ENCODE measurements at places on chromosomes 11 and 22. TPM values are rescaled to one million over a fixed set of nuclear protein-coding genes. Genes with fewer than 3 reads are reported as not detected.

SAA4 gene
- not detected for total RNA-seq

XKR3 gene
- total RNA-seq, result not detected

GRCh38 chr22:37628830-37629229 lies 10.6 kb upstream of the SH3BP1 start:
- H3K27me3 ChIP-seq, result no peaks in the 10 kb centered on the region
- H3K36me3 ChIP-seq, result no peaks in the 10 kb centered on the region
- H3K4me3 ChIP-seq, result no peak overlapping the region
- no peak for DNase-seq
- H3K27ac ChIP-seq, result no peak overlapping the region

TLCD5 gene
- total RNA-seq, result 9.3 TPM

DNA sequence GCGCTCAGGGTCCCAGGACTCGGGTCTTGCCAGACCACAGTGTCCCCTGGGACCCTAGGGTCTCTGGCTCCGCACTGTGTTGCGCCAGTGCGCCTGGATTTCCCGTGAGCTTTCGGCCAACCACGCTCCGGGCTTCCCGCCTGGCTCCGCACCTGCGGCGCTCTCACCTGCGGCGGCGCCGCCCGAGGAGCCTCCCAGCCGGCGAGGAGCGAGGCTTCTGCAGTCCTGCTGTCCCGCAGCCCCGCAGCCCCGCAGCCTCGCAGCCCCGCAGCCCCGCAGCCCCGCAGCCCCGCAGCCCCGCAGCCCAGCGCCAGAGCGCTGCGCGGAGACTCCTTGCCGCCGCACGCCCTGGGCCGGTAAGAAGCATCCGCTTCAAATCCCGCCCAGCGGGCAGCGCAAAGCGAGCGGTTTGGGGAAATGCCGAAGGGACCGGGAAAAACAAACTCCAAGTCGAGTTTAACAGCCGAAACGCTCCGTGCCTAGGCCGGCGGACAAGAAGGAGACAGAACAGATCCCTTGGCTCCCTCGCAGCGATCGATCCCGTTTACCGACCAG lies 939 bp downstream of the ALX4 start:
- H3K36me3 ChIP-seq, result no peaks in the 10 kb centered on the region
- peak overlapping the region; percentile 33 for H3K4me3 ChIP-seq
- H3K27ac ChIP-seq, result no peak overlapping the region
- H3K27me3 ChIP-seq, result peaks cover 94% of the 10 kb centered on the region
- H3K4me1 ChIP-seq, result peaks cover 6% of the 10 kb centered on the region

DNA sequence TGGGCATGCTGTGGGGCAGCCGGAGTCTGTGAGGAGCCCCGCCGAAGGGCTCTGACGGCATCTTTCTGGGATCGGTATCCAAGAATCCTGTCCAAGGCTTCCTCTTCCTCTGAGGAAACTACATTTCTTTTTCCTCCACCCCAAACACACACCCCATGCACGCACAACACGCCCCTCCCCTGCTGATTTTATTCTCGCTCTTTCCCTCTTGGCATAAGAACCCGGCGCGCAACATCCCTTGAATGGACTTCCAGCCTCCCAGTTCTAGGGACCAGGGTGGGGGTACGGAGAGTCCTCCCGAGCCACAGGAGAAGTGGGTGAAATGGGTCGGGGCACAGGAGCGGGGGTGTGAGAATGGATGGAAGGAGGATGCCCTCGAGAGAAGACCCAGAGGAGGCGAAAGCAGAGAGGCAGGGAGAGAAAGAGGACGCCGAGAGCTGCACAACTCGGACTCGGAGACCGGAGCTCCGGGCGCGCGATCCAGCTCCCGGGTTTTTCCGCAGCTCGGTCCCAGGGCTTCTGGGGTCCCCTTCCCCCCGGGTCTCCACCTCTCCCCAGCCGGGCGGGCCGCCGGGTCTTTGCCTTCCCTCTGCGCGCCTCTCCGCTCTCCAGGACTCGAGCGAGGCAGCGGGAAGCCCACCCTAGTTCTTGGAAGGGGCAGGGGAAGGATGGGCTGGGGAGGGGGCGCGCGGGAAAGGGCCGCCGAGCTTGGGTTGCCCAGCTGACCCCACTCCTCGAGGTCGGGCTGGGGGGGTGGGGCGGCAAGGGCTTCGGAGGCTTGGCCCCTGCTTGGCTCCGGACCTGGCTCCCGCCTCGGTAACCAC lies 1.5 kb upstream of the LARGE1 start:
- H3K27ac ChIP-seq, result no peak overlapping the region
- peaks cover 8% of the 10 kb centered on the region for H3K4me1 ChIP-seq
- peaks cover 9% of the 10 kb centered on the region for H3K27me3 ChIP-seq
- peak; percentile 60 for DNase-seq
- H3K4me3 ChIP-seq, result peak overlapping the region; percentile 80

- no peaks in the 10 kb centered on the region for H3K27me3 ChIP-seq
- no peak overlapping the region for H3K27ac ChIP-seq
- no peak overlapping the region for H3K4me3 ChIP-seq
- H3K36me3 ChIP-seq, result no peaks in the 10 kb centered on the region
- H3K4me1 ChIP-seq, result no peaks in the 10 kb centered on the region
These were observed 942.0 kb upstream of the CCDC90B start for GRCh38 chr11:84227970-84228665.

GRCh38 chr22:48750826-48751440 lies 1076.7 kb downstream of the BRD1 start:
- H3K4me1 ChIP-seq, result no peaks in the 10 kb centered on the region
- DNase-seq, result no peak
- no peak overlapping the region for H3K27ac ChIP-seq
- no peak overlapping the region for H3K4me3 ChIP-seq
- no peaks in the 10 kb centered on the region for H3K36me3 ChIP-seq
- no peaks in the 10 kb centered on the region for H3K27me3 ChIP-seq

OR2AG1 gene
- not detected for total RNA-seq

- H3K27ac ChIP-seq, result peak overlapping the region; percentile 56
- H3K4me3 ChIP-seq, result no peak overlapping the region
- peaks cover 25% of the 10 kb centered on the region for H3K4me1 ChIP-seq
- H3K36me3 ChIP-seq, result no peaks in the 10 kb centered on the region
- H3K27me3 ChIP-seq, result no peaks in the 10 kb centered on the region
These were observed 220.7 kb upstream of the SESN3 start for GRCh38 chr11:95451682-95452081.

GRCh38 chr11:95487391-95487790 lies 256.4 kb upstream of the SESN3 start:
- H3K36me3 ChIP-seq, result no peaks in the 10 kb centered on the region
- no peak overlapping the region for H3K4me3 ChIP-seq
- H3K4me1 ChIP-seq, result no peaks in the 10 kb centered on the region
- no peak for DNase-seq
- H3K27ac ChIP-seq, result no peak overlapping the region

GRCh38 chr22:49770547-49771265 lies 57.0 kb downstream of the BRD1 start:
- no peak overlapping the region for H3K4me3 ChIP-seq
- no peaks in the 10 kb centered on the region for H3K36me3 ChIP-seq
- DNase-seq, result no peak
- H3K27me3 ChIP-seq, result no peaks in the 10 kb centered on the region
- no peaks in the 10 kb centered on the region for H3K4me1 ChIP-seq

CD248 gene
- 50.9 TPM for total RNA-seq

GRCh38 chr11:62439785-62440602 lies 21.2 kb downstream of the SCGB1A1 start:
- H3K36me3 ChIP-seq, result no peaks in the 10 kb centered on the region
- H3K27ac ChIP-seq, result peak overlapping the region; percentile 69
- peak overlapping the region; percentile 6 for H3K4me3 ChIP-seq

DNA sequence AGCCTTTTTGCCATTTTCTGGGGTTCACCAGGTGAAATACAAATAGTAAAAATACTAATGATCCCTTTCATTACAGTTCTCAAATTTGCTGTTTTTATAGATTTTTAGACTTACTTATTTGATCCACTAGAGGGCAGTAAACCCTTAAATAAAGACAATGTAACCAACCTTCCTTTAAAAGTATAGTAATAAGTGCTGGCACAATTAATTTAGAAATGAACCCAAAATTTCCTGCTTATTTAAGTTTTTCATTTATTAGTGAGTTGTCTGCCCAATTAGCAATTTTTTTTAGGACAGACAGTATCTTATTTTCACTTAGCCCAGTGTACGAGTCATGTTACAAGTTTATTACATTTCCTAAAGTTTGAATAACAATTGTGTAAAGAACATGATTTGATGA lies 4.7 kb downstream of the DDIAS start:
- DNase-seq, result peak; percentile 8
- no peak overlapping the region for H3K4me3 ChIP-seq
- no peak overlapping the region for H3K27ac ChIP-seq

GRCh38 chr11:28965819-28966218 lies 857.6 kb downstream of the METTL15 start:
- no peak for DNase-seq
- H3K4me3 ChIP-seq, result no peak overlapping the region
- no peaks in the 10 kb centered on the region for H3K4me1 ChIP-seq
- no peaks in the 10 kb centered on the region for H3K36me3 ChIP-seq
- H3K27ac ChIP-seq, result no peak overlapping the region

DNA sequence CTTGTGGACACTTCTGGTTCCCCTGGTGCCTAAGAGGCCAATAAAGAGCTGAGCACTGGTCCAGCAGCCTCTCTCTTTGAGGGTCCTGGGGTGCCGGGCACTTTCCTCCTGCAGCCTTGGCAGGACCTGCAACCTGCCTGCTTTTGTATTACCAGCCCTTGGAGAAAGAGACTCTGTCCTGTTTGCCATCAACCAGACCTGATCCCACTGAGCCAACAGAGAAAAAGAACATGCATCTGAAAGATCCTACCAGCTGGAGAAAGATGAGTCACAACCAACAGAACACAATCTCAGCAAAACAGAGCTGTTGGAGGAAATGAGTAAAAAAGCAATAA lies 321.0 kb downstream of the DDX10 start:
- DNase-seq, result peak; percentile 63
- H3K4me1 ChIP-seq, result peaks cover 14% of the 10 kb centered on the region
- peak overlapping the region; percentile 33 for H3K27ac ChIP-seq
- no peaks in the 10 kb centered on the region for H3K36me3 ChIP-seq
- H3K4me3 ChIP-seq, result no peak overlapping the region
- H3K27me3 ChIP-seq, result no peaks in the 10 kb centered on the region

FAM168A gene
- total RNA-seq, result 44.8 TPM

PIH1D2 gene
- 1.0 TPM for total RNA-seq

- H3K4me1 ChIP-seq, result no peaks in the 10 kb centered on the region
- DNase-seq, result peak; percentile 87
- H3K36me3 ChIP-seq, result no peaks in the 10 kb centered on the region
- peak overlapping the region; percentile 46 for H3K27ac ChIP-seq
These were observed 64.2 kb downstream of the RASSF10 start for GRCh38 chr11:13073119-13073981.

- no peak for DNase-seq
- H3K27me3 ChIP-seq, result no peaks in the 10 kb centered on the region
- H3K36me3 ChIP-seq, result no peaks in the 10 kb centered on the region
- H3K4me3 ChIP-seq, result no peak overlapping the region
- H3K27ac ChIP-seq, result no peak overlapping the region
These were observed 254.5 kb upstream of the B3GAT1 start for GRCh38 chr11:134666273-134667174.

DNA sequence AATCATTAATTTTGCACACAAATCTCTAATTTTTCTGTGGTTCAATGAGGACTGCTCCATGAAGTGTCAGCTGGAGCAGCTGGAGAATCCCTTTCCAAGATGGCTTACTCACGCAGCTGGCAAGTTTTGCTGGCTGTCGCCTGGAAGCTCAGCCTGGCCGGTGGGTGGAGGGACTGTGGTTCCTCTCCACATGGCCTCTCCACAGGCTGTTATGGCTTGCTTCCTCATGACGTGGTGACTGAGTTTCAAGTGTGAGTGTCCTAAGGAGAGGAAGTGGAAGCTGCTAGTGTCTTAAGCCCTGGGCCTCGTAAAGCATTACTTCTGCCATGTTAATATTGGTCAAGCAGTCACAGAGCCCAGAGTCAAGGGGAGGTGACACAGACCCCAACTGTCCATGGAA lies 14.0 kb upstream of the NRIP3 start:
- H3K27me3 ChIP-seq, result no peaks in the 10 kb centered on the region
- H3K36me3 ChIP-seq, result no peaks in the 10 kb centered on the region
- no peak overlapping the region for H3K27ac ChIP-seq
- no peak overlapping the region for H3K4me3 ChIP-seq
- no peaks in the 10 kb centered on the region for H3K4me1 ChIP-seq
- DNase-seq, result no peak

APOBEC3C gene
- 37.0 TPM for total RNA-seq

DNA sequence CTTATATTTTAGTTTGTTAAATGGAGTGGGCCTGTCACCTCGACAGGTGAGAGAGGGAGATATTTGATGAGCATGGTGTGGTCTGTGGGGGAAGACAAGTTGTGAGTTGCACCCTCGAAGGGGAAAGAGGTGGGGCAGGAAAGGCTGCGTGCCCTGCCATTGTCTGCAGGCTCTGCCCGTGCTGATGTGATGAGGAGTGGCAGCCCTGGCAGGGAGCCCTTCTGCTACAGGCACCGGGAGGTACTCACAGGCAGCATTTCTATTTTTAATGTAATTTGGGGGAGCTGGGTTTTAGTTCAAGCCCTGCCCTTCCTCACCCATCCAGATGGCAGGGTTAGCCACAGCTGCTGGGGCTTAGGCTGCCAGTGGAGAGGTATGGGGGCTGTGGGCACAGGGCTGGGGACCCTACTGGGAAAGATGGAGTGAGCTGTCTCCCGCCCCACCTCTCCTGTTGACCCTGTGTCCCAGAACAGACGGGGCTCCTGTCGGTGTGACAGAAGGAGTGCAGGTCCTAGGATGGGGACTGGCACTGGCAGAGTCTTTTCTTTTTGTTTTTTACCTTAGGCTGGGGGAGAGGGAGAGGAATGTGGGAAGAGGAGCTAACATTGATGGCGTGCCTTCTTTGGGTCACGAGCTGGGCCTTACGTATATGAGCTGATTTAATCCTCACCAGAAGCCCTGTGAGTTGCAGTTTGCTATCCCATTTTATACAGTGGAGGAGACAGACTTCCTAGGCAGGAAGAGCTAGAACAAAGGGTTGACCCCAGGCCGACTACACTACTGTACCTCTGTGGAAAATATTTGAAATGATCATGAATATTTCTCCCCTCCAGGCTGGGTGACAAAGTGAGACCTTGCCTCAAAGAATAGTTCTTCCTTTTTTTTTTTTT lies 51.6 kb downstream of the CEP164 start:
- no peaks in the 10 kb centered on the region for H3K27me3 ChIP-seq
- H3K4me3 ChIP-seq, result no peak overlapping the region
- no peak for DNase-seq
- peaks cover 9% of the 10 kb centered on the region for H3K4me1 ChIP-seq
- no peak overlapping the region for H3K27ac ChIP-seq

DNA sequence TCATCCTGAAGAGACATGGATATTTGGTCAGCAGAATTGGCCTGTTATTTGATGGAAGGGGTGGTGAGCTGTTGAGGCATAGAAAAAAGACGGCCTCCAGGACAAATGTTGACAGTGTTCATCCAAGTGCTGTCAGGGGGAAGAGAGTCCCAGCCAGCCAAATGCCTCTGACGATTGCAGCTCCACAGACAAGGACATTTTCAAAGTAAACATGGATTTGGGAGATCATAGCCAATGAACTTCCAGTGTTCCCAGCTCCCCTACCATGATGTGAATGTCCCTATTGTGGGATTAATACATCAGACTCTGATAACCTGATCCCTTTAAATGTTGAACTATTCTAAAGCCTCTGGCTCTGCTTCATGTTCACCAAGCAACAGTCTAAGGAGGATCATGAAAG lies 31.2 kb upstream of the PSMA1 start:
- no peak for DNase-seq
- H3K4me1 ChIP-seq, result no peaks in the 10 kb centered on the region
- peaks cover 3% of the 10 kb centered on the region for H3K27me3 ChIP-seq
- no peaks in the 10 kb centered on the region for H3K36me3 ChIP-seq
- H3K4me3 ChIP-seq, result no peak overlapping the region

GRCh38 chr11:19768815-19769214 lies 56.2 kb downstream of the NAV2 start:
- no peak for DNase-seq
- H3K27ac ChIP-seq, result no peak overlapping the region
- H3K27me3 ChIP-seq, result peaks cover 66% of the 10 kb centered on the region
- no peak overlapping the region for H3K4me3 ChIP-seq
- no peaks in the 10 kb centered on the region for H3K36me3 ChIP-seq

- no peaks in the 10 kb centered on the region for H3K27me3 ChIP-seq
- H3K4me3 ChIP-seq, result no peak overlapping the region
- H3K4me1 ChIP-seq, result no peaks in the 10 kb centered on the region
- no peak for DNase-seq
These were observed 43.9 kb upstream of the SMIM38 start for GRCh38 chr11:69111624-69112542.

All from astrocyte (in vitro differentiated cells and primary cell).